ENCODE measurements at places on chromosomes 3 and 15.

DNA sequence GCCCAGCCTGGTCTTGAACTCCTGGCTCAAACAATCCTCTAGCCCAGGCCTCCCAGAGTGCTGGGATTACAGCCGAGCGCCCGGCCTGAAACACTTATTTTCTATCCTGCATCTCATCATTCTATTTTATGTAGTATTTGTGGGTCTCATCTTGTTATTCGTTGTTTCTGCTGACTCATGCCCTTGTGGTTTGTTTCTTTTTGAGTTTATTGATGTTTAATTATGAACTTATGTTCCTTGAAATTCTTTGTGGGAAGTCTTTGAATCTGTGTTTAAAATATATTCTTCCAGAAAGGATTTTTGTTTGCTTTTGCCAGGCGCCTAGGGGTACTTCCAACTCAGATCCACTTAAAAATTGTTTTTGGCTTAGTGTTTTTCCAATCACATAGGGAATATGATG is 78.3 kb upstream of the C15orf39 start:
- DNase-seq, result no peak

DNA sequence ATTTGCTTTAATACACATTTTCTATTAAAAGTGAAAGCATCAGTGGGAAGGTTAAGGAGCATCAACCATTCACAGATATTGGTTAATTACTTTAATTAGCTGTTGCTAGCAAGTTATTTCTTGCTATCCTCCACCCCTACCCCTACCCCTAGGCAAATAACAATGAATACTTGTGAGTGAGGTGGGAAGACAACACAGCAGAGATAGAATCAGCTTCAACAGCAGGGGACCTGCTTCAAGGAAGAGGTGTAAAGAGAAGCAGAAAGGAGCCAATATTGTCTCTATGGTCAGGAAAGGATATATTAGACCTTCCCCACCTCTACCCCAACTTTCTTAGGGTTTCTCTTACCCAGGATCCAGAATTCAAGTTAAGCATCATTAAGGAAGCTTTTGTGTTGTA is 149.4 kb downstream of the SNRK start:
- no peak for DNase-seq

- DNase-seq, result no peak
These were observed 9.9 kb upstream of the CCDC54 start for GRCh38 chr3:107367353-107367752.

DNA sequence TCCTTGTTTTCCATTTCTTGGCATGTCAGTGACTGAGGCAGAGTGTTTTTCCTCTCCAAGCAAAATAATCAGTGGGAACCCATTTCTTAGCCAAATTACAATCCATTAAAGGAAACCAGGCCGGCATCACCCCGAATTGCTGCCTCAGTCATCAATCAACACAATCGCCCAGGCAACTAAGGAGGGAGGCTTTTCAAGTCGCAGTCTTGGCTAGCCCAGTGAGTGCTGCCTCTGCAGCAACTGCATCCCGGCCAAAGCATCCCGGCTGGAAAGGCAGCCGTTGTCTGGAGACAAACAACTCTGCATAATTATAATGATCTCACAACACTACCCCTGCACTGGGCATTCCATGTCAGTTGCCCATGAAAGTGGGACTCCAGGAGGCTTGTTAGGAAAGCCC is 213.5 kb upstream of the PRICKLE2 start:
- peak; percentile 26 for DNase-seq

- peak; percentile 76 for DNase-seq
These were observed 50.8 kb upstream of the RPL32 start for GRCh38 chr3:12891985-12892839.

- DNase-seq, result no peak
These were observed 326.8 kb upstream of the ROBO1 start for GRCh38 chr3:80094589-80094988.

GRCh38 chr15:39361497-39361896 is 219.4 kb upstream of the THBS1 start:
- no peak for DNase-seq

GRCh38 chr15:51302480-51302879 is 35.9 kb downstream of the CYP19A1 start:
- no peak for DNase-seq

- no peak for DNase-seq
These were observed 21.0 kb upstream of the ATP2B2 start for GRCh38 chr3:10526366-10526765.

DNA sequence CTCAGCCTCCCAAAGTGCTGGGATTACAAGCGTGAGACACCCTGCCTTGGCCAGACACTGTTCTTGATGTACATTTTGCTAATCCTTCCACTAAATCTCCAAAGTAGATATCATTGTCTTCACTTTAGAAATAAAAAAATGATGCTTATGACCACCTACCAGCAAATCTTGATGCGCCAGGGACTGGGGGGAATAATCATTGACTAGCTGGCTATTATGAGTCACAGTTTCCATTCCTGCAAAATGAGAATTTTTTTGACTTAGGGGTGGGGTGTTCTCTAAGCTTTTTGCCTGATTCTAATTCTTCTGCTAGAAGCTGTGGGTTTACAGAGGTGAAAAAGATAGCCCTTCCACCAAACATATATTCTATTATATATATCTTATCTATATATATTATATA is 17.1 kb upstream of the RFC4 start:
- no peak for DNase-seq

DNA sequence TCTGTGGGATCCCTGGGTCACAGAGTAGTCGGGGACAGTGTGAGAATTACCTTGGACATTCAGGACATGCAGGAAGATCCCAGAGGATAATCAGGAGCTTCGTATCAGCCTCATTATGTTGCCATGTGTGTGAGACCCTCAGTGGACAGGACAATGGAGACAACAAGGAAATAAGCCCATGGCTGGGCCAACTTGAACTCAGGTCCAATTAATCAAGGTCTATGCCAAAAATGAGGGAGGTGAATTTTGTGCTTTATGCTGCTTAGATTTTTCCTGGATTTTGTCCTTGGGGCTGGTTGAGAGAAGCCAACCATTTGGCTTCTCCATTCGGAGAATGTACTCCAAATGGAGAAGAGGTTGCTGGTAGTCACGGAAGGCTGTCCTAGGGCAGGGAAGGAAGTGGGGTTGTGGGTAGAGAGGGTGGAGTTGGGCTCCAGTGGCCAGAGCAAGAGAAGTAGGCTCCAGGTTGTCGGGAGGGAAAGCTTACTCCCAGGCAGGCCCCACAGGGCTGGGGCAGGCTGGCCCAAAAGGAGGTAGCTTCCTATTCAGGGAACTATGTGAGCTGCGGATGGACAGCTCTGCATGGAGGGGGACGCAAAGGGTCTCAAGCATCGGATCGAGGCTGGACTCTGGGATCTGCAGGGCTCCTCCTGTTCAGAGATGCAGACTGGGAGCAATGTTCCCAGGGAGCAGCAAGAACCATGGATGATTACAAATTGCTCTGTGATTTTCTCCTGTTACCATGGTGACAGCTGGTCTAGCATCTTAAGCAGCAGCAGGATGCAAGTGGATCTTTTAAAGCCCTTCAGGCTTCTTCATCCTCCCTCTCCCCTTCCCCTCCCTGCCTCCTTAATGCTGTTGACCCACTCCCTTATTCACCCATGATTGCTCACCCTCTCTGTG is 91.1 kb downstream of the WNT7A start:
- DNase-seq, result no peak

GRCh38 chr3:112334691-112335433 is 1.9 kb downstream of the CD200 start:
- DNase-seq, result no peak

GRCh38 chr15:36742696-36743095 is 163.3 kb downstream of the CDIN1 start:
- no peak for DNase-seq

DNA sequence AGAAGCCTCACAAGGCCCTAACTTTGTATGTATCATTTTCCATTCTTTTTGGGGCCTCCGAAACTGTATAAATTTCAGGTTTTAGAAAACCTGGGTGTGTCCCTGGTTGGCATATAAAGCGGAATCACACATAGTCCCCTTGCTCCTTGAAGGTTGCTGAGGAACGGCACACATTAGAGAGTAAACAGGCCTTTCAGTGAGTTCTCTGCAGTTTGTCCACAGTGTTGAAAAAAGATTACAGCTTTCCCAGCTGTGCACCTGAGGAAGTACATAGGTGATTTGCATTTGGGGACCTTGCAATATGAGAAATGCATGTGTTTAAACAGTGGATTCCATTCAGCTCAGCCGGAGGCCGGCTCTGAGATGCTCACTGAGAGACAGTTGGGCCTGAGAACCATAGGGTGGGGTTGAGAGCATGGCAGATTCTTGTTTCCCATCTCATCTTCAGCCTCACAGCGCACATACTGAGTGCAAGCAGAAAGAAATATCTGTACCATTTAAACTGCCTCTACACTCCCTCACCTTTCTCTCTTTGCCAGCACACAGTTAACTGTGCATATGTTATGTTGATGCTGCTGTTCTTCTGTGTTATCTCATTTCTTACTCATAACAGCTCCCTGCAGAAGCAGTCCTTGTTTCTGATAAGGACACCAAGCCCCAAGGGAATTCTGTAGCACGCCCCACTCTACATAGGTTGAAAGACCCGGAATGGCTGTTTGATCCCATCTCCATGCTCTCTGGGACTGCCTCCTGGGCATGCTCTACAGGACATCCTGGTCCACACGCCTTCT is 60.4 kb downstream of the BOC start:
- DNase-seq, result no peak

- DNase-seq, result no peak
These were observed 387.2 kb downstream of the ROBO1 start for GRCh38 chr3:79380581-79380980.

GRCh38 chr3:53171827-53172505 is 11.0 kb downstream of the PRKCD start:
- DNase-seq, result no peak

DNA sequence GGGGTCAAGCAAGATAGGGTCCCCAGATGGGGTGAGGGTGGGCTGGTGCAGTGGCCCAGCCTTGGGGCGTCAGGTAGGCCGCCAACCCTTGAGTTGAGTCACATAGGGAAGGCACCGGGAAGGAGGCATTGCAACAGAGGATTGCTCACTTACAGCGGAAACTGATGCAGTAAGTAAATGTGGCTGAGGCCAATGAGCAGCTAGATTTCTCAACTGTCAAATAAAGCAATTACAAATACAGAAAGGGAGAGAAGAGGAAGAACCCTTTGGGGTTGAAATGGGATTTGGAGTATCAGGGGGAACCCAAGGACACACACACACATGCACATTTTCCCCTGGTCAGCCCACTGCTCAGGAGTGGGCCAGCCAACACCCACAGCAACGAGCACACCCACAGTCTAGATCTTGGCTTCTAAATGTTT is 44.0 kb downstream of the CHSY1 start:
- no peak for DNase-seq

DNA sequence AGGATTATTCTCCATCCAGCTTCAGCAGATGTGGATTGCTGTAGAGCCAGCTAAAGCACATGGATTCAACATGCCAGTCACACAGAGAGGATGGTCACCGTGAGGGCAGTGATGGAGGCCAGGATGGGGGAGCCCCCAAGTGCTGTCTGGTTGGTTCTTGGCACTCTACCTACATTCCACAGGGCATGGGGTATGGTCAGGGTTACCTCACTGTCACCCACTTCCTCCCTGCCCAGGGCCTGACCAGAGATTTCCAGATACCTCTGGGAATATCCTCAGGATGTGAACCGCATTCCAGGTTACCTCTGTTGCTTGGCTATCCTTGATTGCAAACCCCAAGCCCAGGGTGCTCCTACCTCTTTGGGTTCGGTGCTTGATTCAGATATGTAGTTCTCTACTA is 147.3 kb upstream of the TRIM42 start:
- DNase-seq, result no peak

GRCh38 chr15:56965231-56966013 is 47.0 kb downstream of the TCF12 start:
- no peak for DNase-seq

GRCh38 chr3:145698250-145698649 is 462.7 kb downstream of the PLOD2 start:
- no peak for DNase-seq

DNA sequence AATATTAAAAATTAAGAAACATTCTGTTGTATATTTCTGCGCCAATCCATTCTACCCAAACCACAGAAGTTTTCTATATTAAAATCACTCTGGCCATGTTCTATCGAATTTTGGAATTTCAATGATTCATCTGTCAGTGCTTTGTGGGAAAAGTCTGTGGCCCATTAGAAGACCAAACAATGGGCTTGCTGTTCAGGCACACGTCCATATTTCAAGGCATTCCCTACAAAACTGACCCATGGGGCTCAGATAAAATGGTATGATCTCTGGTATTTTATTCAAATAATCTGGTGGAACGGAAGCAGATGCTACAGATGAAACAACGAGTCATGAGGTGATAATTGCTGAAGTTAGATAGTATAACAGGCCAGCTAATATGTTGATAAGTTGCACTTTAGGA is 12.4 kb downstream of the NPHP3 start:
- no peak for DNase-seq

DNA sequence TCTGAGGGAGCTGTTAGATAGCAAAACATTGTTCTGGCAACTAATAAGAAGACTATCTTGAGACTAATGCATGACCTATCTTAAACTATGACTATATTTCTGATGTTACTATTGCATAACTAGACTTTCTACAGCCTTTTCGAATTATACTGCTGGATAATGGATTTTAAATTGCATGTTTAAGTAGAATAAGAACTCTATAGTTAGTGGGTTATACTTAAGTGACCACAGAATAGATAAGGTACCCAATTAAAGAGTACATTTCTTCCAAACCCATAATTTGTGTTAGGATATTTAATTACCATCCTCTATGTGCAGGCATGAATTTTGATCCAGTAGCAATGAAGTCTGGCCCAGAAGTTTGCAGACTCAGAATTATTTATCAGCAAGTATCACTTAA is 44.6 kb upstream of the SPPL2A start:
- DNase-seq, result no peak

DNA sequence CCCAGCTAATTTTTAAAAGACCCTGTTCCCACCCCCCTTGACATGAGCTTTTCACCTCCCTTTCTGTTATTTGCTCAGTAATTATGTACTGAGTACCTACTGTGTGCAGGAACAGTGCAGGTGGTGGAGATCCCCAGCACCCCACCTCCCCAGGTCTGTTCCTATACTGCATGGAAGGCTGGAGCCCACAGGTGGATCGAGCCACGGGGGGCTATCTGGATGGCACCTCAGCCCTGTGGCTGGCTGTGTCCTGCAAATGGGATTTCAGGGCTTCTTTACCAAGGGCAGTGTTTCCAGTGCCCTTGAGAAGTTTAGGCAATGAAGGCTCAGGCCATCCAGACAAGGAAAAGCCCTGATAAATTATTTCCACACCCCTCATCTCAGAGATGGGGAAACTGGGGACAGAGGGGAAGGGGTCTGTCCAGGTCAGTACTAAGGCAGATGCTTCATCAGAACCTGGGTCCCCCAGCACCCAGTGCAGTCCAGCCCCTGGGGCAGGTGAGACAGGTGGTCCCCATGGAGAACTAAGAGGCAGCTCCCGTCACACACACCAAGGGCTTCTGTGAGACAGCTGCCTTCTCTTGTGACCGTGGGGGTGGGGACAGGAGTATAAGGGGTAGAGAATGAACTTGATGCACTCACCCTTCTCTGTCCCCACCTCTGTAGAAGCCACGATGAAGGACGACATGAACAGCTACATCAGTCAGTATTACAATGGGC is 109.6 kb downstream of the ETFA start:
- no peak for DNase-seq

- DNase-seq, result peak; percentile 58
These were observed 56.1 kb upstream of the KIF23 start for GRCh38 chr15:69357773-69358771.

- DNase-seq, result no peak
These were observed 69.8 kb downstream of the SSUH2 start for GRCh38 chr3:8574670-8575322.

GRCh38 chr15:83775738-83776137 is 121.8 kb downstream of the ADAMTSL3 start:
- no peak for DNase-seq

- DNase-seq, result no peak
These were observed 30.5 kb downstream of the CLASP2 start for GRCh38 chr3:33687406-33688010.

- no peak for DNase-seq
These were observed 63.3 kb downstream of the FLNB start for GRCh38 chr3:58071480-58071971.
